ENCODE measurements at places on chromosomes 6 and 20.
A peak's percentile ranks its signal among the peaks of the same experiment; 100 is the strongest.

- no peak for DNase-seq
These were observed 243.0 kb upstream of the KHDRBS2 start for GRCh38 chr6:62528894-62529526.

DNA sequence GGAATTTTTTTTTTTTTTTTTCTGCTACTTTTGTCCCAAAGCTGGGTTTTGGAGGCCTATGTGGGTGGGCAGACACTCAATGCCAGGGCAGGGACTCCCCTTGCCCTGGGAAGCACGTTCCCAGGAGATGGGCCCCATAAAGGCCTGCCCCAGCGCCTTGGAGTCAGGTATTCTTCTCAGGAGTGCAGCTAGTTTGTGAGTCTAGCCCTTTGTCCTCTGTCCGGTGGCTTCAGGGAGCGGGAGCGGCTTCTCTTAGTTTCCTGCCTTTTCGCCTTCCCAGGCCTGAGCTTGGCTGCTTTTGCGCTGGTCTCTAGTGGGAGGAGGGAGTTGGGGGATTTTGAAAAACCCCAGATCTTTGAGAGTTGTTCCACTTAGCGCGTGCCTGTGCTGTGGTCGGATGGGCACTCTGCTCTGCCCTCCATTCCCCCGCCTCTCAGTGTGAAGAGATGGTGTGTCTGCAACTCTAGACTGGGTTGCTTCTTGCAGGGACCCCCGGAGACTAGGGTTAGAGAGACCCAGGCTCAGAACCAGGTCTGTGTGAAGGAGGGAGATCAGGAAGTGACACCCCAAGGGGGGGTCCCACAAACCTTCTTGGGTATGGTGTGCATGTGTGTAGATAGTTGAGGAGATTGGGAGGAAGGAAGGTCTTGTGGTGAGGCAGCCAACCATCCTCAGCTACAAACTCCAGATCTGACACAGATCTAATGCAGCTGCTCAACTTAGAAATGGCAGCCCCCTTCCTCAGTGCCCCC, 1.3 kb downstream of the PLCG1 start:
- DNase-seq: no peak

DNA sequence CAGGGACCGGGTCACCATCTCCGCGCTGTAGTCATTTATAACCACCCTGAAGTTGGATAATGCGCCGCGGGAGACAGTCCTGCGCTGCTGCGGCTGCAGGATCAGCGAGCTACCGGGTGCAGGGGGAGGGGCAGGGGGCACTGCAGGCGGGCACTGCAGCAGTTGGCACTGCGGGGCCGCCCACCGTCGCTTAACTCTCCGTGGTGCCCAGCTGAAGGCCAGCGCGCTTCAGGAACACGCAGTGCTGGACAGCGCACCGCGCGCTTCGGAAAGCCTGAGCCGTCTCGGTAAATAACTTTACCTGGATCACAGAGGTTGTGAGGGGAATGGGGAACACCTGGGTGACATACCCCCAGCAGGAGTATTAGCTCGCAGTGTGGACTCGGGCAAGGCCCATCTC, 12.4 kb upstream of the LRFN2 start:
- no peak for DNase-seq

- DNase-seq: no peak
These were observed 6.7 kb downstream of the TCEA2 start for GRCh38 chr20:64069614-64070243.

DNA sequence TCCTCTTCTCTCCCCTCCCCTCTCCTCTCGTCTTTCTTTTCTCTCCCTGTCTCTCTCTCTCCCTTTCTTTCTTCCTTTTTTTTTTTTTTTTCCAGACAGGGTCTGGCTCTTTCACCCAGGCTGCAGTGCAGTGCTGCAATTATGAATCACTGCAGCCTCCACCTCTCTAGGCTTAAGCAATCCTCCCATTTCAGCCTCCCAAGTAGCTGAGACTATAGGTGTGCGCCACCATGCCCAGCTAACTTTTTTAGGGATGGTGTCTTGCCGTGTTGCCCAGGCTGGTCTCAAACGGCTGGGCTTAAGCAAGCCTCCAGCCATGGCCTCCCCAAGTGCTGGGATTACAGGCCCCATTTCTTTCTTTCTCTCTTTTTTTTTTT, 59.9 kb upstream of the NCOA3 start:
- DNase-seq: no peak

GRCh38 chr6:103797738-103798137, 1062.0 kb downstream of the HACE1 start:
- DNase-seq: no peak

DNA sequence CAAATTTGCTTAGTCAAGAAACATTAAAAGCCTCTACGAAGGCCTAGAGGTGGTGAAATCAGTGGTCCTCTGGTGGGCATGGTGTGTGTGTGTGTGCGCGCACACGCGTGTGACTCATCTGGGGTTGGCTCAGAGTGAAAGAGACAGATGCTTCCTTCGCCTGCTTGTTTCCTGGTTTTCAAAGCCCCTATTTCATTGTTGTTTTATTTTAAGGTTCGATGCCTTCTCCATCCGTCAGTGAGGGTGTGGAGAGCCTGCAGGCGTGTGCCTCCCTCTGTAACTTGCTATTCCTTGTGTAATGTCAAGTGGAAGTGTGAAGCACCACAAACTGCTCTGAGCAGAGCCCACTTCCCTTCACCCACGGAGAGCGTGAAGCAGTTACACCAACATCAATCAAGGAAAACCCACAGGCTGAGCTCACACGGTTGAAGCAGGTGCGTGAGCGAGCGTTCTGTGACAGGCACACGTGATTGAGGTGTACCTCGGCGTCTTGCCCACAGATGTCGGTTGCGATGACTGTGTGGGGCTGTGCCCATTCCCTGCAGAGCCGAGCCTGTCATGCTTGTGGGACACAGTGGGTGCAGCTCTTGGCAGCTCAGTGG, 233.9 kb downstream of the PRL start:
- no peak for DNase-seq

DNA sequence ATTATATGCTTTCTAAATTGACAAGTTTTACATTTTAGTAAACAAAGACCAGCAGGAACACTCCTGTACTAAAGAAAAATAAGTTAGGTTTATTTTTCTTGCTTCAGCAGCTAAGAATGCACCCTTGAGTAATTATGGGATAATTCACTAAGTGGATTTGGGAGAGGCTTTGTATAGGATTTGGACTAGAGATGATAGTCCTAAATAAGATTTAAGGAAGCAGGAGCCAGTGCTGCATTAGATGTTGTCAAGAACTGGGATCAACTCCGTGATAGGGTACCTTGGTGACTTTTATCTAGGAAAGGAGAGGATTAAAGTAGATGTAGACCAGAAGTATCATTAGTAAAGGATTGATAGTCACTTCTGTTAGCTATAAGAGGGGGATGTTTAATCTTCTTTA, 4.1 kb upstream of the C6orf141 start:
- DNase-seq: no peak

DNA sequence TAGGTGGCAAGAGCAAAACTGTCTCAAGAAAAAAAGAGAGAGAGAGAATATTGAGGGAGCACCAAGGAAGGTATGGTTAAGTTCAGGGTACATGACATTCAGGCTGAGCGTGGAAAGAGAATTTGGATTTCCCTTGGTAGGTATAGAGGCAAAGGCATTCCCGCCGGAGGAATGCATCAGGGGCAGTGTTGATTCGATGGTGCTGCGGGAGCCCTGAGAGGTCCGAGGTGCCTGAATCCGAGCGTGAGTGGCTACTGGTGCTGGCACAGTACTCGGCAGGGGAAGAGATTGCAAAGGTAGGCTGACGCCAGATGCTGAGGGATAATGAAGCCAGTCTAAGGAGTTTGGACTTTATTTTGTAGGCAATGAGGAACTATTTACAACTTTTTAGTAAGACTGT, 20.0 kb downstream of the BMP6 start:
- DNase-seq: no peak

DNA sequence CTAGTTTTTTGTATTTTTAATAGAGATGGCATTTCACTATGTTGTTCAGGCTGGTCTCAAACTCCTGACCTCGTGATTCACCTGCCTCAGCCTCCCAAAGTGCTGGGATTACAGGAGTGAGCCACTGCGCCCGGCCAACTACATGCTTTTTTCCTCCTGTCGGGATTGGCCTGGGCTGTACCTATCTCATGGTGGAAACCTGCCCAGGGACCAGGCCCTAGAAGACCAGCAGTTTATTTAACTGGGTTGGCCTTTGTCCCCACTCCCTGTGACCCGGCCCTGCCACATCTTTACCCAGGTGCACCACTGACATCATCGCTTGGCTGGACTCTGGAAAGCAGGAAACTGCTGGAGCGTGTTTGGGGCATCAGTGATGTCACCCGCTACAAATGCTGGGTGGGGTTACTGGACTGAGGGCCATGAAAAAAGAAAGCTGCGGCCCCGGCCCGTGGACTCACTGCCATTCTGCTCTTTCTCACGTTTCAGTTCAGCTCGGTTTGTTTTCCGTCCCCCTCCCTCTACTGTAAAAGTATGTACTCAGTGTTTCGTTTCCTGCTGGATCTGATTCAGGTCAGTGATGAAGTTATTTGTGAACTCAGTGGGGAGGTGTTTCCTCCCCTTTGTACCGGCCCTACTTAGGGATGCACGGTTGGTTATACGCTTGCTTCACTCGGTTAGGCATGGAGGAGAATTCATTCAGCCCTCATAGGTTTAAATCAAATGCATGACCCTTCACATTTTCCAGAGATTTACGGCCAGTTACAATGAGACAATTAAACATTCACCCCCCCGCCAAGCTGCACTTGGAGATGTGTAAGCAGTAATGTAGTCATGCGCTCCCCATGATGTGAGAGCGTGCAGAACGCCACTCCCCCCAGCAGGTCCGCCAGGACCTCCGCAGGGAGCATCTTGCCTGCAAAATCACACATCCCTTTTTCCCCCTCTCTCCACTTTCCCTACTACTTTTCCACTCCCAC, 179.3 kb downstream of the MTHFD1L start:
- no peak for DNase-seq

- peak; percentile 53 for DNase-seq
These were observed 18.2 kb downstream of the PPARD start for GRCh38 chr6:35360349-35361138.

GRCh38 chr20:64036346-64037198, 590 bp downstream of the C20orf204 start:
- DNase-seq: no peak

- no peak for DNase-seq
These were observed 84.2 kb downstream of the MRPL14 start for GRCh38 chr6:44042989-44043478.

DNA sequence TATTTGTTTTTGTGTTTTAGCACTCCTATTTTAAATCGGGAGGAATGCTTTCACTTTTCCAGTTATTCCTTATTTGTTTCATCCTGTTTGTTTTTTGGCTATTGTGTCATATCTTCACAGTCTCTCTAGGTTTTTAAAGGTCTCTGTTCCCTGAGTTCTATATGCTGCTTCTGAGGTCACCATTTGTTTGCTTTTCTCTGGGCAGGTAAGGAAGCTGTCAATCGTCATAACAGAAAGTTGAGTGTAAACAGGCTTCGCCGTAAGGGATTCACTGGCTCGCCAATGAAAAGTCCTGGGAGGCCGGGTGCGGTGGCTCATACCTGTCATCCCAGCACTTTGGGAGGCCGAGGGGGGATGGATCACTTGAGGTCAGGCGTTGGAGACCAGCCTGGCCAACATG, 48.7 kb upstream of the RPS6KA2 start:
- no peak for DNase-seq

- no peak for DNase-seq
These were observed 7.3 kb downstream of the VWA7 start for GRCh38 chr6:31769684-31770371.

DNA sequence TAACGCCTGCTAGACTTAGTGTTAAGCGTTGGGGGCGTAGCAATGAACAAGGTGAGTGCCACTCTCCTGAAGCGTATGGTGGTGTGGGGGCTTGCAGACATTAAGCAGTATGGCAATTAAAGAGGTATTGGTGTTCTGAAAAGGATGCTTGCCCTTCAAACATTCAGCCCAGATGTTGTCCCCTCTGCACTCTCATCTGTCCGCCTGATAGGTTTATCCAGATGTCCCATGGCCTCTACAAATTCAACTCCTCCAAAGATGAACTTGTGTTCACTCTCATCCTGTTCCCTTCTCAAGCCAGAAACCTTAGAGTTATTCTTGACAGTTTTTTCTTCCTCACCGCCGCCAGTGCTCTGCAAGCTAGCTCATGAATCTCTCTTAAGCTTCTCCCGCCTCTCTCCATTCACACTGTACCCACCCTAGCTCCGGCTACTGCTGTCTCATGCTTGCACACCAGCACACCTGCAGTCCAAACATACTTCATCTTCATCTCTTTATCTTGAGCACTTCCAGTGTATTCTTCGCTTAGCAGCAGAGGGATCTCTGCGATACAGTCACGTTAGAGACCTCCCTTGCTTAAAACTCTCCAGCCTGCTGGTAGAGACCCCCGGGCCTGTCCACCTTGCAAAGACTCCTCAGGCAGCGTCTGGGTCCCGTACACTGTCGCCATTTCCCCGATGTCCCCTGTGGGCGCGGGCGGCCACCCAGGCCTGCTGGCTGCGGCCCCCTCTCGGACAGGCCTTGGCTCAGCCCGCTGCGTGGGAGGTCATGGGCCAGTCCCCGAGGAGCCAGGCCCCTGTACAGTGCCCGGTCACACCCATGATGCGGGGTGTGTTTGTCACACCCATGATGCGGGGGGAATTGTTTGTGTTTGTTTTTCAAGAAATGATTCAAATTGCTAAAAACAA, 962 bp downstream of the DDX27 start:
- no peak for DNase-seq

DNA sequence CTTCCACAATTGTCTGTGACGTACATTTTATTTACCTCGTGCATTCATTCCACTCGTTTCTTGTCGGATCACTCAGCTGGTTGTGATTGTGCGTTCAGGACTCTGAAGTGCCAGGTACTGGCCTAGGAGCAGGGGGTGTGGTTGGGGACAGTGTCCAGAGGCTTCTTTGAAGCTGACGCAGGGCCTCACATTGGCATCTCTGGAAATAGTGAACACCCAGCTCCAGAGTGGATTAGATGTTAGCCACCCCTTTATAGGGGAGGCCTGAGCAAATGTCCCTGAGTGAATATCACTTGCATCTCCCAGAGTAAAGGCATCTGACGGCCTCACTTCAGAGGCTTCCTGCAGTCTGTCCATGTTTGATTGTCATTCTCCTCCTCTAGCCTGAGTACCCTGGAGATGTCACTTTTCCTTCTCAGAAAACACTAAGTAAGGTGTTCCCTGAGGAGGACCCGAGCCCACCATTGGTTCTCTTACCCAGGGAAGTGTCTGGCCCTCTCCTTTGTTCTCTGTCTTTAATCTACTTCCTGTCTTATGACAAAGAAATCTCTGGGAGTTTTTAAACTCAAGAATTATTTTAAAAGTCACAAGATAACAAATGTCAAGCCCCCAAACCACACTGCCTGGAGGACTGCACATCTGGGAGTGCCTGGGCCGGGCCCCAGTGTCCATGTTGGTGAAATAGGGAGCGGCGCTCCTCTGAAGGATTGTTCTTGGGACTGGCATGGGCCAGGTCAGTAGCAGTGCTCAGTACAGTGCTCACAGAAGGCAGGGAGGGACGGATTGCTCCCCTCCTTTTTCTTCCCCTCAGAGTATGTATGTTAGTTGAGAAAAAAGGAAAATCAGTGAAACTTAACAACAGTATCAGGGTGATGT, 10.8 kb downstream of the STX16 start:
- DNase-seq: no peak
